ENCODE measurements at places on chromosomes 5 and 9.
A peak's percentile ranks its signal among the peaks of the same experiment; 100 is the strongest.

DNA sequence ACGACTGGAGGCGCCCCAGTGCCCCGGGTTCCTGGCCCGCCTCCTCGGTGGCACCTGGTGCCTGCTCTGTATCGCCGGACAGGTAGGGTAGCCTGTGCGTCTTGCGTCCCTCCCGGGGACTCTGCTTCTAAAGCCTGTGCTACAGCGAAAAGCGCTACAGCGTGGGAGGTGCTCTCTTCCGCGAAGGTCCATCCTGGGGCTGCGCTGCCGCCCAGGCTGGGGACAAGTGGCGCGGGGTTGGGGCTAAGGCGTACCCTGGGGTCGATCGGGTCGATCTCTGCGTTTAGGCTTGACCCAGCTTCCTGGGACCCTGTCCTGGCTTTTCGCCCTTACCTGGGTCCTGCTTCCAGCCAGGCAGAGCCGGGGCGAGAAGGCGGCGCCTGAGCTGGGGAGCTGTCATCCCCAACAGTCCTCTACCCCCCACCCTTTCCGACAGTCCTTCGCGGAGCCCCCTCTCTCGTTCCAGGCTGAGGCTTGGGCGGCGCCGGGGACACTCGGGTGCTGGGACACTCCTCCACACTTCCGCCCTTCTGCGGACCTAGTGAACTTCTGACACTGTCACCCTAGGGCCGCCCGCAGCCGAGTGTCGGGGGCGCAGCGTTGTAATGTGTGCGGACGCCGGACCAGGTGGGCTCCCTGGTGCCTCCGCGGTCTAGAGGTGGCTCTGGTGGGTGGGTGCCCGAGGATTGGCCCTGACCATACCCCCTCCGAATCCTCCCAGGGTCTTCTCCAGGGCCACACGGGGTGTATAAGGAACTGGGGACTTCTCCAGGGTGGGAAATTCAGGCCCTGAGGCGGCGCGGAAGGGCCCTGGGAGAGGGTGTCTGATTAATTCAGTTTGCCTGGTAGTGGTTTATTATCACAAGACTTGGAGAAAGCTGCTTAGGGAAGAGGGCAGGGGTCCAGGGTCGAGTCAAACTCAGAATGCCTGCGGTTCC lies 328.2 kb downstream of the SH3GL2 start:
- DNase-seq = no peak

GRCh38 chr9:130017076-130017475 lies 25.9 kb downstream of the FNBP1 start:
- no peak for DNase-seq

GRCh38 chr9:82466616-82467260 lies 478.2 kb downstream of the SPATA31D1 start:
- DNase-seq = no peak

DNA sequence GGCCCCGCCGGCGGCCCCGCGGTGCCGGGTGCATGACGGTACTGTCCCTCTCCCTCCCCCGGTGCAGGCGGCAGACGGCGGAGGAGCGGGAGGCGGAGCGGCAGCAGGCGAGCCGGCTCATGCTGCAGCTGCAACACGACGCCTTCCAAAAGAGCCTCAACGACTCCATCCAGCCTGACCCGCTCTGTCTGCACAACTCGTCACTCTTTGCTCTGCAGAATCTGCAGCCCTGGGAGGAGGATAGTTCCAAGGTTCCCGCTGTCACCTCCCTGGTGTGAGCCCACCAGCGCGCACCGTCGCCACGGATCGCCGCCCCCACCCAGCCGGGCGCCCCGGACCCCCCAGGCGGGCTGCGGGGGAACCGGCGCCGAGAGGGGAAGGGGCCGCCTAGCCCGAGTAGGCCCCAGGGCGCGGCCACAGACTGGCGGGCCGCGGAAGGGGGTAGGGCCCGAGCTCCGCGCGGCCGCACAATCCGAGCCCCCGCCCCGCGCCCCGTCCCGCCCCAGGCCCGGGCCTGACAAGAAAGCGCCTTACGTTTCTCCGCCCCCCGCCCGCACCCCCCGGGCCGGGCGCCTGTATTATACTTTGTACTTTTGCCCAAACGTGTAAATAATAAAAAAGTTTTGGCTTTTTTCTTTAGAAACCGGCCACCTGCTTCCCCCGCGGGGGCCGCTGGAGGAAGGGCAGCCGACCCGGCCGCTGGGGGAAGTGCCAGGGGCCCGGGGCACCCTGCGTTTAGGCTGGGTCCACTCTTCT lies 2.5 kb downstream of the TLX3 start:
- peak; percentile 34 for DNase-seq

GRCh38 chr9:19404283-19405075 lies 4.3 kb upstream of the ACER2 start:
- DNase-seq = no peak

DNA sequence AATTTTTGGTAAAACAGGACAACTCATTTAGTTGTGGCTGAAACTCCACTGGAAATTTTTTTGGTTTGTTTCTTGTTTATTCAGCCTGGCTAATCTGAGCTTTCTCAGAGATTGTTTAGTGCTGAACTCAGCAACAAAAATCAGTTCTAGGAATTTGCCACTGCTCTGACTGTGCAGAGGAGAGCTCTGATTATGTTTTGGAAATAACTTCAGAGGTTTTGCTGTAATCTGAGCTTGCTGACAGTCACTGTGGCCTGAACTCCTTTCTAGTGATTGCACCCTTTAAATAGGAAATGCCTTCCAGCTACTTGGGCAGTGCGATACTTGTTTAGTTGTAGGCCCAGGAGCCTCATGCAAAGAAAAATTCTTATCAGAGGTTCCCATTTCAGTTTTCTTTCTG lies 60.2 kb downstream of the OSTF1 start:
- peak; percentile 90 for DNase-seq

DNA sequence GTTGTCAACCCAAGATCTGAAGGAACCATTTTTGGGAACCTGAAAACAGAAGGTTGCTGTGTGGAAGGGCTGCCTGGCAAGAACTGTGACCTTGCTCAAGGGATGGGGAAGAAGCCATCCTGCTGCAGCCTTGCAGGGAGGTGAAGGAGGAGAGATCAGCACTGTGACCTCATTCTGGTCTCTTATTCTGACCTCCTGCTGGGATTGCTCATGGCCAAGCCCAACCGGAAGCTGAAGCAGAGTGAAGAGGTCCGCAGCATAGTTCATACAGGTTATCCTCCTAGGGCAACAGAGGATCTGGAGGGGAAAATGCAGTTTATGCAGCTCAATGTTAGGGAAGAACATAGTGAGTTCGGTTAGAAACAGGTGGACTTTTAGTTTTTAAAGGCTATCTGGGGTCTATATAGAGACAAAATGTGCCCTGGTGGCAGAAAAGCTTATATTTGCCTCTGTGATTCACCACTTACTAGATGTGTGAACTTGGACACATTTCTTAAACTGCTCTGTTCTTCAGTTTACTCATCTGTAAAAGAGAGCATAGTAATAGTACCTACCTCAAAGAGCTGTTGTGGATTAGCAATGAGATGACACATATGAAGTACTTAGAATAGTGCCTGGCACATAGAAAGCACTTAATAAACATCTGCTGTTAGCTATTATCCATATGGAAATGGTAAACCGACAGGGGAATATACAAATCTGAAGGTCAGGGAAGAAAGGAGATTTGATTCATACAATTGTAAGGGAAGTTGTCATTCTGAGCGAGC lies 57.9 kb upstream of the BNC2 start:
- peak; percentile 53 for DNase-seq

GRCh38 chr5:74903165-74903787 lies 37.1 kb upstream of the FAM169A start:
- DNase-seq = no peak
